Transverse colon (tissue), 4 donors: ENCODE measurements at places on chromosomes 2 and 18.

DNA sequence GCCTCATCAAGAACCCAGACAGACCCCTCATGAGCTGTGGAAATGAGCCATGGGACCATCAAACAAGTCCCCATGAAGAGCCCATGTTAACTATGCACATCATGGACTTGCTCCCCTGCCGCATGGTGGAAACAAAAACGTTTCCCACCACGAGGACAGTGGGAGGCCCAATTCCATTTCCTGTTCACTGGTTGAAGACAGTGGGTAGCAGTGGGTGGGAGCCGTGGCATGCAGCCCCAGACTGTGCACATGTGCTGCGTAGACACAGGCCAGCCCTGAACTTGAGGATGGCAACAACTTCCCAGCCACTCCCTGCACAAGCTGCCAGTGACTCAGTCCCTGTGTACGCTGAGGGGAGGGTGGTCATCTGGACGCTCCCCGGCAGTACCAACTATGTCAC, 108.4 kb upstream of the LMAN1 start:
- no peak for DNase-seq

GRCh38 chr2:232328032-232328422, 50.5 kb upstream of the ALPP start:
- no peak for DNase-seq

DNA sequence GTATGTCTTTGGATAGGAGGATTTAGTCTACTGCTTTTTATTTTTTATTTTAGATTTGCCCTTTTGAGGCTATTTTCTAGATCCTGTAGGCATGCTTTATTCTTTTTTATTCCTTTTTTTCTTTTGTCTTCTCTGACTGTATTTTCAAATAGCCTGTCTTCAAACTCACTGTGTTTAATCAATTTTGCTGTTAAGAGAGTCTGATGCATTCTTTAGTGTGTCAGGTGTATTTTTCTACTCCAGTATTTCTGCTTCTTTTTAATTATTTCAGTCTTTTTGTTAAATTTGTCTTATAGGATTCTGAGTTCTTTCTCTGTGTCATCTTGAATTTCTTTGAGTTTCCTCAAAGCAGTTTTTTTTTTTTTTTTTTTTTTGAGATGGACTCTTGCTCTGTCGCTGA, 113.5 kb downstream of the NAT8 start:
- DNase-seq, result no peak

- no peak for DNase-seq
Measured at GRCh38 chr2:31270131-31270530, 36.2 kb downstream of the EHD3 start.

- DNase-seq, result no peak
Measured at GRCh38 chr2:99031481-99031880, 95.5 kb upstream of the CRACDL start.

GRCh38 chr2:34627003-34627402, 1027.9 kb upstream of the FAM98A start:
- no peak for DNase-seq

- no peak for DNase-seq
Measured at GRCh38 chr2:105969552-105969951, 224.5 kb downstream of the UXS1 start.

DNA sequence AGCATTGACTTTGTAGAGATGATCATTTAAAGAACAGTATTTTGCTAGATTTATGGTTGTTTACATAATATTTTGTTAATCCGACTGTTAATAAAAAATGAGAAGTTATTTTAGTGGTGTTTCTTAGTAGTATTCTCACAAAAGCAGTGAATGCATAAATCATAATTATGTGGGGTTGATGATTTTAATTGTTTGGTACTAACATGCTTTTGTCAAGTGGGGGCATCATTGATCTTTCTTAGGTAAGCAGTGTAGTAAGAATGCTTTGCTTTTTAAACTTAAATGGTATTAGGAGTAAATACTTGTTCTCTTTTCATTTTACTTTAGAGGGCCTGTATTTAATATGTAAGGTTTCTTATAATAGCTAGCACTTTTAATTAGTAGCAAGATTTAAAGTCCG, 109.2 kb upstream of the OTX1 start:
- no peak for DNase-seq

DNA sequence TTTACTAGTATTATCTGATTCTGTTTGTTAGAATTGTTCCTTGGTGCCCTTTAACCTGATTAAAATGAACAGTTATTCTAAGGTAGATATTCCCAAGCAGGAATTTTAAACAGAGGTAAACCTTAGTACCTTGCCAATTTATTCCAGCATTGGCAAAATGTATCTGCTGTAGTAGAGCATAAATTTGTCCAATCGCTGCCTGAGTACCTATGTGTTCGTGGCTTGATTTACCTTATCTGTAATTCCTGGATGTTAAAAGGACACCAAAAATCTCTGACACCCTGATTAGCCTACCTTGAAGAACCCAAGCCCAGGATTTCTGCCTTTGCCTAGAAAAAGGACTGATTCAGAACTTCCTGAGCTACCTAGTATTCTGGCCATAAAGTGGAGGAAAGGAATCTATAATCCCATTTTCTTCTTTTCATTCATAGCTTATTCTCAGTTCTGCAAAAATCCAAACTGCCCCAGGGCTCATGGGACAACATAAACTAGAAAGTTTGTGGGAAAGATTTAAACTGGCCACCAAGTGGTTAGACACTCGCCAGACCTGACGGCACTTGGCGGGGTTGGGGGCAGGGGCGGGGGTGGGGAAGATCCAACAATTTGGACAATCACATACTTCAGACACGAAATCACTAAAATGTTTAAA, 16.2 kb upstream of the ZCCHC2 start:
- no peak for DNase-seq

DNA sequence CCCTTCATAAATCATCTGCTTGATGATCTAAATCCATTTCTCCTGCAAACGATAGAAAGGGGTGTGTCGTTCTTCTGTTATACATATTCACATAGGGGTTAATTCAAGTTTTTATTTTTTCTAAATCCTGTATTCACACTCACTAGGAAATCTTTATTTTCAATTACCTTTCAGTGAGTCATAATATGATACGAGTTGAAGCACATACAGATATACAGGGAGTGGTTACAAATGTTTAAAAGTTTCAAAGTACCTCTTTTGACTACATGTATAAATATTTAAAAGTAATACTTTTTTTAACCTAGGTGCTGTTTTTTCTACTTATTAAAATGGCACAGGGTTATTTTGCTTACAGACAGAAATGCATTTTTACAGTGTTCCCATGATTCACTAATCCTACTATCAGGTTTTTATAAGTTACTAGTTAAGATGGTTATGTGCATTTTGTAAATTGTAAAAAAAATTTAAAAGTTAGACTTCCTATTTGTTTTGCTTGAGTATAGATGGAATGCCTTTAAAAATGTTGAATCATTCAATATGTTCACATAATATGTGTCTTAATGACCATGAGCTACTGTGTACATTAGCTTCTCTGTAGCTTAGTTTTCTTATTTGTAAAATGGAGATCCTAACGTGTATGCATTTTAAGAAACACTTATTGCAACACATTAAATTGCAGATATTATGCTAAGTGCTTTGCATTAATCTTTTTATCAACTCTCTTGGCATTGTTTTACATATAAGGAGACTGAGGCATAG, 1378.1 kb downstream of the DSC3 start:
- no peak for DNase-seq

DNA sequence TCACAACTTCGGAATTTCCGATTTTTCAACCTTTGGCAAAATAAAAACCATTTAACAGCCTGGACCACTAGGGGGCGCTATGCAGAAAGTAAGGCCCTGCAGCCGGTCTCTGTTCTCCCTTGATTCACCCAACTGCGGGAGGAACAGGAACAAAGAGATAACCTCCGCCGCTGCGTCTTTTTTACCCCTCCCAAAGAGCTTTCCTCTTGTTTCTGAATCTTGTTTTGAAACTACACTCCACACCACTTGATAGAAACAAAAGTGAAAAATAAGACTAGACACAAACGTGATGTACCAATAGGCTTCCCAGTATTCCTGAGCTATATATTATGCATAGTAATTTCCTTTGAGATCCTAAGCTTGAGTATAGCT, 231.2 kb downstream of the MYO3B start:
- DNase-seq, result peak; percentile 78

DNA sequence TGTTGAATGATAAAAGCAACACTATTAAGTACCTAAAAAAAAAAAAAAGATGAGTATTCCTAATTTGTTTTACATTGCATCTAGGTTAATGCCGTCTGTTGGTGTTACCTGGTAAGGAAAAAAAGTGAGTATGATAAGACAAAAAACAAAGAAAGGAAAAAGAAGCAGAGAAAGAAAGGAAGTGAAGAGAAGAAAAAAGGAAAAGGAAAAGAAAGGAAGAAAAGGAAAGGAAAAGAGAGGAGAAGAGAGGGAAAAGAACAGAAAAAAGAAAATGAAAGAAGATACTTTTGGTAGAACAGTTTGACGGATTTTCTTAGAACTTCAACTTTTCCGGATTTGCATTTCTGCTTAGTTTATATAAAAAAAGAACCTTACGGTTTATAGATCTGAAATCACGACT, 387.9 kb downstream of the METTL4 start:
- no peak for DNase-seq

GRCh38 chr18:48913201-48913600, 37.6 kb downstream of the SMAD7 start:
- no peak for DNase-seq

DNA sequence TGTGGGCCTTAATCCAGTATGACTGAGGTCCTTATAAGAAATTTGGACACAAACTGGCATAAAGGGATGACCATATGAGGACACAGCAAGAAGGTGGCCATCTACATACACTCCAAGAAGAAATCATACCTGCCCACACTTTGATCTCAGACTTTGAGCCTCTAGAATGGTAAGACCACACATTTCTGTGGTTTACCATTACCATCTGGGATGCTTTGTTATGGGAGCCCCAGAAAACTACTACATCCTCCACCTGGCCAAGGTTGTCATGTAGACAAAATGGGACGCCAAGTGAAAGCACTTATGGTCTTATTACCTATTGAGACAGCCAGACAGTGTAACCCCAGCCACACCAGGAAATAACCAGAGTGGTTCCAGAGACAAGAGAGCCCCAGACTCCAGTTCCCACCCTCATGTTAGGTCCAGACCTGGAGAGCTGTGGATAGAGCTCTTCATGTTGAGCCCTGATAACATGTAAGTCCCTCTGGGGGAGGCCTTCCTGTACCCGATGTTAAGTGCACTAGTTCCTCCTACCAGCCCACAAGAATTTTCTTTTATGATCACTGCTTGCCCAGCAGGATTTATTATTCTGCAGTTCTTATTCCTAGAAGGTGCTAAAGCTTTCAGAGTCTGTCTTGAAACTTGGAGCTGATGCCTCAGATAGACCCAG, 4.6 kb upstream of the ADD2 start:
- no peak for DNase-seq

- DNase-seq, result no peak
Measured at GRCh38 chr2:118112771-118113334, 24.6 kb downstream of the INSIG2 start.

DNA sequence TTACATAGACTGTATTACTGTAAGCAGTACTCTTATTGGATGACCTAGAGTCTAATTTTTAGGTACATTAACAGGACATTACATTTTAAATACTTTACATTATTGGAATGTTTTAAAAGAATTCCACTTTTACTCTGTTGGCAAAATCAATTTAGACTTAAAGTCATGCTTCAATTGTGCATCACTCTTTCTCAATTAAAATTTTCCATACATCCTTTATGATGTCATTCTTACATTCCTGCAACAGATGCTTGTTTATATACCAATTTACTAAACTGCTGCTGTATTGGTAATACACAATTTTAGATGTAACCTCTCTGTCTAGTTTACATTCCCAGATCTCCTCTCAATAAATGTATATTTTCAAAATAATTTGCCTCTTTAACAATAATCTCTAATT, 440.1 kb downstream of the ZEB2 start:
- no peak for DNase-seq

DNA sequence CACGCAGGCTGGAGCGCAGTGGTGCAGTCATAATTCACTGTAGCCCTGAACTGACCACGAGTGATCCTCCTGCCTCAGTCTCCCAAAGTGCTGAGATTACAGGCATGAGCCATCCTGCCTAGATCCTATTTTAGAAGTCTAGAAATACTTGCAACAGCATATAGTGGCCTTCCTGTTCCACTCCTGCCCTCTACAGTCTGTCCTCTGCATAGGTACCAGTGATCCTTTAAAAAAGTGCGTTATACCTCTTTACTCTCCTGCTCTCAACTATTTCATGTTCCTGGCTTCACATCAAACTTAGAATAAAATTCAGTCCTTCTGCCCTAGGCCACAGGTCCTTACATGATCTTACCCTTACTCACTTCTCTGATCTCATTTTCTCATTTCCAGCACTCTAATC, 6.0 kb downstream of the COMMD1 start:
- no peak for DNase-seq

GRCh38 chr18:72652990-72653593, 109.0 kb upstream of the CBLN2 start:
- DNase-seq, result peak; percentile 30

- DNase-seq, result no peak
Measured at GRCh38 chr2:88170472-88170892, 336 bp downstream of the THNSL2 start.

- no peak for DNase-seq
Measured at GRCh38 chr2:163481515-163481914, 254.3 kb downstream of the FIGN start.

GRCh38 chr18:49227441-49228165, 232.8 kb downstream of the DYM start:
- peak; percentile 60 for DNase-seq

- no peak for DNase-seq
Measured at GRCh38 chr18:63224630-63225029, 94.9 kb downstream of the BCL2 start.

- no peak for DNase-seq
Measured at GRCh38 chr2:171712051-171712450, 24.8 kb downstream of the DYNC1I2 start.

DNA sequence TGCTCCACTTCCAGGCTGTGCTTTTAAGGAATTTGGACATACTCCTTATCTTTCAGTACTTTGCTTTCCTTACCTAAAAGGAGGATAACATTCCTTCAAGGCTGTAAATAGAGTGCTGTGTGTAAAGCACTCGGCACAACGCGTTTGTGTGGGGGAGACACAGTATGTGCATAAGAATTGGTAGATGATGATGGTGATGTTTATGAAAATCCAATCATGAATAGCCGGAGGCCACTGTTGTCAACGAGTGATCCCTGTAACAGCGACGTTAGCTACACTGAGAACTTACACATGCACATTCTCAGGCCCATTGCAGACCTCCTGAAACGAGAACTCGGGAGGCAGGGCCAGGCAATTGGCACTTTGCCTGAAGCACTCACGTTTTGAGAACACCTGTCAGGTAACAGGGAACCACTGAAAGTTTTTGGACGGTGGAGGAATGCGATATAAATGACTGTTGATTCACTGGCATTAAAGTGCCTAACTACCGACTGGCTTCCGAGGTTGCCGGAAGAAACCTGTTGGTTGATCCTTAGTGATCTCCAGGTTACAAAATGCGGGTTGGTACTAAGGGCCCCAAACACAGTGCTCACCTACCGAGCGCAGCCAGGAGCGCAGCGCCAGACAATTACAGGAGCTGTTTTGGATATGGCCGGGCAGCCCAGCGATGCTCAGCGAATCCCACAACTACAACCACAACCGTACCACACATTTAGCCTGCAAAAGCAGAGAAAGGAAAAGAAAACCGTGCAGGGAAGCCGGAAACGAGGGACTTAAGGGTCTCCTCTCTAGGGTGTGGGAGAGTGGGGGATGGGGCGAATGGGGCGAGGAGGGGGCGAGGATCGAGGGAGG, 1.0 kb upstream of the MAP4K4 start:
- peak; percentile 33 for DNase-seq

GRCh38 chr2:239679755-239680154, 278.9 kb upstream of the HDAC4 start:
- DNase-seq, result no peak
